ENCODE measurements at places on chromosomes 7 and 10.

- no peak for DNase-seq
Observed at GRCh38 chr7:152504367-152504766, 68.6 kb upstream of the KMT2C start.

DNA sequence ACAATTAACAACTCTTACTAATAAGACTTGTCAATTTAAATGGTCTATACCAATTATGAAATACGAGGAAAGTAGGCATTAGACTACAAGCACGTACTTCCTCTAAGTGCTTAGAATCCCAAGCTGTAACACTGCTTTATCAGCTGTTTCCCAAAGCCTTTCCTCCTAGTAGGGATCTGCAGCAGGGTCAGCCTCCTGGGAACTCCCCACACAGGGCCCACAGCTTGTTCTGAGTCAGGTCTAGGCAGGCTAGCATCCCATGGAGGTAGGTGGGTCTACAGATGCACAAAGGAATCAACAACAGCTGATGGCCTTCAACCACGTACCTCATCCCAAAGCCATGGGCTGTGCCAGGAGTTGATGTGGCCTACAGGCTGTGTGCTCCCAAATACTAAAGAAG lies 14.7 kb downstream of the MMS19 start:
- DNase-seq, result no peak

GRCh38 chr7:129864042-129864441 lies 88.7 kb downstream of the UBE2H start:
- DNase-seq, result peak; percentile 86

DNA sequence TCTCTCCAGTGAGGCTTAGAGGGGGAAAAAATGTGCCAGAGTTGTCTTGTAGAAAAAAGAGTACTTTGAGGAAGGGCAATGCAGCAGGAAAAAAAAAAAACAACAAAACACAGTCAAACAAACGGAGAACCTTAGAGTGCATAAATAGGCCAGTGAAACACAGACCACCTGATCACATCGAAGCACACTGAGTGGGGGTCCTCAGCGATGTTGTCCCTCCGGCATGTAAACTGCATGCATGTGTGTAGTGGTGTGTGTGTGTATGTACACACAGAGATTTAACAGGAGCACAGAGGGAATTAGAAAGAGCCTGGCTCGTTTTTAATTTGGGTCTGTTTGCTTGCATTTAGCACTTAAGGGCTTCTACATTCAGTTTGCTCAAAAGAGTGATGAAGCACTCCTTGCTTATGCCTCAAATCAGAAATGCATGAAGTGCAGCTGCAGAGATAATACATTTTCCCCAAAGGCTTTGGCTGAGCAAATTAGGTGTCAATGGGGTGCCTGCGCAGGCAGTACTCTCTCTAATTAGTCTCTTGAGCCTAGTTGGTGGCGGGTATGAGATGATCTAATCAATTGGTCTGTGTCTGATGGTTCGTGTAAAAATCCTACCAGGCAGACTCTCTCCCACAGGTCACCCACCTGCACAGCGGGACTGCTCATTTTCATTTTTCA lies 62.7 kb upstream of the FZD1 start:
- no peak for DNase-seq

DNA sequence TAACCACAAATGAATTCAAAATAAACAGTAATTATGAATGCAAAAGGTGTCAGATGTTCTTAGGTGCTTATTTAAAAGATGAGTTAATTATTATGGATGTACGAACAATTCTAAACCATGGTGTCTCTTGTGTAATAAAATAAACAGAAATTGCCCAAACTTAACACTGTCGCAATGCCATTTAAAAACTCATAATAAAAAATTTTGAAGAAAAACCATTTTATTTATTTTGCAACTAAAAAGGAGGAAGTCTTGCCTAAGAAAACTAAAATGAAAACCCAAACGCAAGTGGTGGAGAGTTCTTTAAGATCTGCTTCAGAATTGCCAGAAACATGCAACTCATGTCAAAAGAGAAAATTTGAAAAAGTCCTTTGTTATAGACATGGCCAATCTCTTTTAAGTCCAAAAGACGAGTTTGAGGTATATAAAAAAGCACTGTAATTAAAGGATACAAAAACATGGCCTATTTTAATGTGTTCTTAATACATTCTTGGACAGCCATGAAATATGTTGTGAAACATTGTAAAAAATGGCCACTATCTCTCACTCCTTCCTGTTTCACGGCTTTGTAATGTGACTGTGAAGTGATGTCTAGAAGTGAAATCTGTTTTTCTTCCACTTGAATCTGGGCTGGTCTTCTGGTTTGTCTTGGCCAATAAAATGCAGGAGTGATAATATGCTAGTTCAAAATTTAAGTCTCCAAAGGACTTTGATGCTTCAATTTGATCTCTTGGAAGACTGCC lies 322.9 kb downstream of the PRPF18 start:
- DNase-seq, result no peak

DNA sequence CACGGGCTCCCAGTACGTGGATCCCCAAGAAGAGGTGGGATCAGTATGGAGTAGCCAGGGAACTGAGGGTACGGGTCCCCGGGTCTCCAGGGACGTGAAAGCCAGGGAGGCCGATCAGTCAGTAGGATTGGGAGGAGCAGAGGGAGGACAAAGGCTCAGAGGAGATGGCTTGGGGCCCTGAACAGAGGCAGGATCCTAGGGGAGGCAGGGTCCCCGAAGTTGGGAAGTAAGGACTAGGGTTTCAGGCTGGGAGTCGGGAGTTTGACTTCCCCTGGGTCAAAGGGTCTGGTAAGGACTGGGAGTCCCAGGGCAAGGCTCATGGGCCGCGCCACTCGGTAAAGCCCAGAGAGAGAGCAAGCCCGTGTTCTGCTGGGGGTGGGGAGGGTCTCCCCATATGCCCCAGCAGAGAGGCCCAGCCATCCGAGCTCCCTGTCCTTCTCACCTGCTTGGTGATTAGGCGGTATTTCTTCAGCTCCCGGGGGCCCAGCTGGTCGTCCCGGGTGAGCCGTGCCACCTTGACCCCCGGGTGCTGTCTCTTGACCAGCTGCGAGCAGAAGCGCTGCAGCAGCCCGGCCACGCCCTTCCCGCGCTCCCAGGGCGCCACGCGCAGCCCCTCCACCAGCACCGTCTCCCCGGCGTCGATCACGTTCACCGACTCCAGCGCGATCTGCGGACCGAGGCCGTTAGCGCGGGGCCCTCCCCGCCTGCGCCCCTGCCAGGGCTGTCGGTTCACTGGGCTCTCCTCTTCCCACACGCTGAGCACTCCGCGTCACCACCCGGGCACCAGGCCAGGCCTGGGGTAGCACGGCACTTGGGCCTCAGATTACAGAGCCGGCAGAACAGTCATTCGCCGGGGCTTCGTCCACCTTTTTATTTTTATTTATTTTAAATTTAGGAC lies 7.0 kb downstream of the NAT16 start:
- DNase-seq, result peak; percentile 63

GRCh38 chr7:86975449-86975848 lies 84.0 kb downstream of the ELAPOR2 start:
- no peak for DNase-seq

- DNase-seq, result no peak
Observed at GRCh38 chr7:47529405-47529804, 52.5 kb downstream of the TNS3 start.

GRCh38 chr10:9254353-9254752 lies 1199.9 kb downstream of the GATA3 start:
- peak; percentile 72 for DNase-seq

GRCh38 chr10:77004917-77005564 lies 632.6 kb downstream of the KCNMA1 start:
- peak; percentile 74 for DNase-seq

GRCh38 chr7:5831196-5831595 lies 49.4 kb upstream of the OCM start:
- DNase-seq, result no peak

- DNase-seq, result no peak
Observed at GRCh38 chr7:1697499-1698125, 27.5 kb downstream of the ELFN1 start.

- DNase-seq, result no peak
Observed at GRCh38 chr7:151402029-151402835, 7.6 kb downstream of the WDR86 start.

- DNase-seq, result no peak
Observed at GRCh38 chr10:34709637-34710390, 105.3 kb downstream of the PARD3 start.

GRCh38 chr7:13904689-13905088 lies 84.8 kb downstream of the ETV1 start:
- DNase-seq, result peak; percentile 95

DNA sequence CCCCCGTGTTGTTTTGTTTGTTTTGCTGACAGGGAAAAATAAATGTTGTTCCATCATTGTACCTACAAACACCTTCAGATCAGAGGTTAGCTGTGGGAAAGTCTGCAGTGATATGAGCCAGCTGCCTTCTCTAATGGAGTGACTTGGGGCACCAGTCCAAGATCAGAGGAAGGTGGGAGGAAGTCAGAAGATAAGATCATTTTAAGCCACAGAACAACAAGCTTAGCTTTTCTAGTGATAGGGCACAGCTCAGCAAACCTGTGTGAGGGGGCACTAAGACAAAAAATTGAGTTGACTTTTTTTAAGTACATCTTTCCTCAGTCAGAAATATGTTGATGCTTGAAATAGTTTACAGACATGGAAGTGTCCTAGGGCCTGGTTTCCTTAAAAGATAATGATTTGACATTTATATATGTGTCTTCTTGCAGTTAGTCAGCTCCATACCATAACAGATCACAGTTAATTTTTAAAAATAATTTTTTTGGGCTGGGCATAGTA lies 240.3 kb upstream of the KAT6B start:
- DNase-seq, result no peak

GRCh38 chr10:119306514-119306951 lies 99.2 kb downstream of the GRK5 start:
- no peak for DNase-seq

GRCh38 chr7:150511048-150511447 lies 3.6 kb upstream of the GIMAP7 start:
- no peak for DNase-seq

- DNase-seq, result peak; percentile 66
Observed at GRCh38 chr7:137937202-137937560, 64.7 kb downstream of the CREB3L2 start.

GRCh38 chr10:103921248-103921647 lies 3.3 kb upstream of the STN1 start:
- DNase-seq, result no peak

GRCh38 chr10:88805361-88805760 lies 2.8 kb downstream of the LIPM start:
- DNase-seq, result no peak

GRCh38 chr7:20435305-20435704 lies 104.6 kb downstream of the ITGB8 start:
- DNase-seq, result peak; percentile 93

DNA sequence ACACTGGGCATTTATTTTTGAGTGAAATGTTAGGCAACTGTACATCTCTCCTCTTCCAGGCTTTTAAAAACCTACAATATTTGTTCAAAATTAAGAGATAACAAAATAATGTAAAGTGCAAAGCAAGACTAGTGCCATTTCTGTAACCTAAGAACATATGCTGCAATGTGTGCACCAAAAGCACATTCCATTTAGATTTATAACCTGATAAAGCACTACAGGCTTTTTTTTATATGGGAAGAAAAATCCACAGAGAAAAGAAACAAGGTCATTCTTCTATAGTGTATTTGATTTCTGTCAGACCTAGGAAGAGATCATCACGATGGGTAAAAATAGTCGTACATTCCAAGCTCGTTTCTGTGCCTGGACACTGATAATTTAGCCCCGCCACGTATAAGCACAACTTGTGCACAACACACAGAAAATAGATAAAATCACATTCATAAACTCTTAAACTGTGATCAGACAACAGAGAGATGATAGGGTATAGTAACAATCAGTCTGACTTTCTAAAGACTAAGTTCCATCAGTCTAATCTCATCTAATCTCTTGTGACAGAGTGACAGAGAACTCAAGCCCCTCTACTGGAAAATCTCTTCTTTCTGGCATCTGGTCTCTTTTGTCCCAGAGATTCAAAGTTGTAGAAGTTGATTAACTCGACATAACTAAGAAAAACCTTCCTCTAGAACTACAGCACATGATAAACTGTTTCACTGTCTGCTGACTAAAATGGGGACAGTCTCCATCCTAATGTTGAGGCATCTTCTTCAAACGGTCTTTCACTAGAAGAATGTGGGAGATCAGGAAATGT lies 6.7 kb downstream of the LAMB1 start:
- peak; percentile 41 for DNase-seq

DNA sequence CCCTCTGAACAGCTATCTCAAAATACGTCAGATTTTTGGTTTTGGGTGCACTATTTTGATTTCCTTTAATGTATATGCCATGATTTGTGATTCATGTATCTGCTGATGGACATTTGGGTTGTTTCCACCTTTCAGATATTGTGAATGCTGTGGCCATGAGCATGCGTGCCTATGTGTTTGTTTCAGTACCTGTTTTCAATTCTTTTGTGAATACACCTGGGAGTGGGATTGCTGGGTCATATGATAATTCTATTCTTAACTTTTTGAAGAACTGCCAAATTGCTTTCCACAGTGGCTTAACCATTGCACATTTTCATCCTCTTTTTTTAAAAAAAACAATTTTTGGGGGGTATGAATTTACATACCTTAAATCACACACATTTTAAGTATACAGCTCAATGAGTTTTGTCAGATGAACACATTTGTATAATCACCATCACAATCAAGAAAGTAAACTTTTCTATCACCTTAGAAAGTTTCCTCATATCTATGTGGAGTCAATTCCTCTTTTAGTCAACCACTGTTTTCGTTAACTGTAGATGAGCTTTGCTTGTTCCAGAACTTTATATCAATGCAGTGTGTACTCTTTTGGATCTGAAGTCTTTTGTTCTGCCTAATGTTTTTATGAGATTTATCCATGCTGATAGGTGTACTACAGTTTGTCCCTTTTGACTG lies 36.9 kb downstream of the CYP26A1 start:
- no peak for DNase-seq

- peak; percentile 42 for DNase-seq
Observed at GRCh38 chr10:11831520-11831951, 8.4 kb downstream of the PROSER2 start.

- DNase-seq, result no peak
Observed at GRCh38 chr7:56174875-56175760, 58.9 kb upstream of the NUPR2 start.

Measured in AG10803 (cell line).